ENCODE measurements at places on chromosomes 4 and X. TPM values are rescaled to one million over a fixed set of nuclear protein-coding genes. Genes with fewer than 3 reads are reported as not detected.

- H3K4me3 ChIP-seq, result no peak overlapping the region
- no peaks in the 10 kb centered on the region for H3K4me1 ChIP-seq
- no peak overlapping the region for H3K27ac ChIP-seq
- DNase-seq, result no peak
- H3K36me3 ChIP-seq, result no peaks in the 10 kb centered on the region
Observed at GRCh38 chrX:8520791-8521190, 56.2 kb downstream of the VCX3B start.

DNA sequence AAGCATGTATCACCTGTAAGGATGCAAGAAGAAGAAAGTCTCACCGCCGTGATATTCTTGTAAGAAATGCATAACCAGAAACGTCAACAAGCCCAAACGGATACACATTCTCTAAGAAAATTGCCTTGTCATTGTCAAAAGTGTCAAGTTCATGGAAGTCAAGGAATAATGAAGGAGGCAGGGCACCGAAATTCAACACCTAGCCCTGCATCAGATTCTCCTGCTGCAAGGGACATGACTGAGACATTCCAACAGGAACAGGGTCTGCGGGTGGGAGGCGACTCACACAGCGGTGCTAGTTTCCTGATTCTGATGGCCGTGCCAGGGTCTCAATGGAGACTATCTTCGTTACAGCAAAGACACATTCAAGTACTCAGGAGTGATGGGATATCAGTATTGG, 26.7 kb downstream of the IRF2 start:
- H3K4me1 ChIP-seq, result peaks cover 20% of the 10 kb centered on the region
- peak overlapping the region; percentile 81 for H3K27ac ChIP-seq
- no peak overlapping the region for H3K4me3 ChIP-seq
- H3K27me3 ChIP-seq, result no peaks in the 10 kb centered on the region
- no peak for DNase-seq
- no peaks in the 10 kb centered on the region for H3K36me3 ChIP-seq

DNA sequence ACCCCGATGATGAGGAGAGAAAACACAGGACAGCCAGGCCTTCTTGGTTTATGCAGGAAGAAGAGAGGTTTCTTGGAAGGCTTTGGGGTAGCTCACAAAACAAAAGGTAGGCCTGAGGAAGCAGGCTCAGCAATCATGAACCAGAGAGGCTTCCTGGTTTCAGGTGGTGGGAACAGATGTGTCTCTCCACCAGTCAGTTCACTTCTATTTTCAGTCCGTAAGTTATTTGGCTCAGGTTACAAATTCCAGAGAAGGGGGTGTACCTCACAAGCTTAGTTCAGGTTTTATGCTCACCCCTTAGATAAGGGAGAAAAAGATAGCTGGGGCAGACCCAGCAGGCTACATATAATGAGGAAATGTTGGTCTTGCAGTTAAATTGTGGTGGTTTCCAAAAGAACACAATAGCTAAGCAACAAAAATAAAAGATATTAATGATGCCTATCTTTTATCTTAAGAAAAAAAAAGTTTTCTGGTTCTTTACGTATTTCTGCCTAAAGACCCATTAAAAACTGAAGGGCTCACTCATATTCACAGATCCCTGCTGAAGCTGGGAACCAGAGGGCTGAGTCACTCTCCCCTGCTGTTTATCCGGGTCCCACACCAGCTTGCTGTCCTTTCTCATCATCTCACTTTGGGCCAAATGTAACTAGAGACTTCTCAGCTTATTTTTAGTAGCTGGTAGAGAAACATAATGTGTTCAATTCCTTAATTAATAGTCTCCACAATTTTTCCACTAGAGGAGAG, 177.0 kb downstream of the CAMK2D start:
- 0 out of 2 replicates have a peak, but pooled peaks cover 3% of the 10 kb centered on the region for H3K4me1 ChIP-seq
- H3K36me3 ChIP-seq, result no peaks in the 10 kb centered on the region
- H3K4me3 ChIP-seq, result no peak overlapping the region
- no peak for DNase-seq
- H3K27me3 ChIP-seq, result no peaks in the 10 kb centered on the region
- no peak overlapping the region for H3K27ac ChIP-seq

- no peak overlapping the region for H3K27ac ChIP-seq
- no peaks in the 10 kb centered on the region for H3K27me3 ChIP-seq
- DNase-seq, result no peak
- H3K4me3 ChIP-seq, result no peak overlapping the region
- H3K4me1 ChIP-seq, result no peaks in the 10 kb centered on the region
Observed at GRCh38 chr4:6011686-6012085, 6.5 kb downstream of the C4orf50 start.

DNA sequence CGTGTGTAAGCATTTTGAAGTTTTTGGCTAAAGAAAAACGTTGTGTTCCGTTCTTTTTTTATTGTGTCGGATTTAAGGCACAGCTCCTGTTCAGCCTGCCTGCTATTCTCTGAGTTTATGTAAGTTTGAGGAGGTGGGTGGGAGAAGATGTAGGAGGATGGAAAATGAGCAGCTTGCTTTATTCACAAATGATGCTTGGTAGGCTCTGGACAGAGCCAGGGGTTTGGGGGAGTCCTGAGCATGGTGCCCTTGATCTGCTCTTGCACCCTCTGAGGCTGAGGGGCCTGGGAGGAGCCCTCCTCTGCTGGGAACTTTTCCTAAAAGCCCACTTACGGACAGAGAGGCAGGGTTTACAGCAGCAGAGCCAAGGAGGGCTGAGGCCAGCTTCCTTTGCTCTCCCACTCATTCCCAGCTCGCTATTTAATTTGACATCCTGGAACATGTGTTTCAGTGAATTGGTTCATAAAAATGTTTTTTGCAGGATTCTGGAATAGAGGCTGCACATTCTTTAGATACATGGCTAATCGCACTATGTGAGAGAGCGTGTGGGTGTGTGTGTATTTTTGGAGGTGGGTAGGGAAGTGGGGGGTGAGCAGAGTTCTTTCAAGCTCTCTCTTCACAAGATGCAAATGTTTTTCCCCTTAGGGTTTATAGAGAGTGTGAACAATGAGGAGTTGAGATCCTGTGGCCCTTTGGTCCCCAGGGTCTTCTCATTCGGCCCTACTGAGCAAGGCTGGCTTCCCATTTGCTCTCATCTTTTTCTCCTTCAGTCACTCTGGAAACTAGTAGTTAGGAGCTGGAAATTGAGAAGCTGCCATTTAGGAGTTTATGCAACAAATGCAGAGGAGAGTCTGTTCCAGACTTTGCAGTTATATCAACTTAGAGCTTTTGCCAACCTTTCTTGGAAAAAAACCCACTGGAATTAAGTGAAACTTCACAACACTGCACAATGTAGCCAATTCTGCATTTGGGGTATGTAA, 32.1 kb downstream of the TMEM131L start:
- no peaks in the 10 kb centered on the region for H3K4me1 ChIP-seq
- no peak overlapping the region for H3K4me3 ChIP-seq
- DNase-seq, result no peak
- H3K36me3 ChIP-seq, result no peaks in the 10 kb centered on the region
- H3K27me3 ChIP-seq, result no peaks in the 10 kb centered on the region

DNA sequence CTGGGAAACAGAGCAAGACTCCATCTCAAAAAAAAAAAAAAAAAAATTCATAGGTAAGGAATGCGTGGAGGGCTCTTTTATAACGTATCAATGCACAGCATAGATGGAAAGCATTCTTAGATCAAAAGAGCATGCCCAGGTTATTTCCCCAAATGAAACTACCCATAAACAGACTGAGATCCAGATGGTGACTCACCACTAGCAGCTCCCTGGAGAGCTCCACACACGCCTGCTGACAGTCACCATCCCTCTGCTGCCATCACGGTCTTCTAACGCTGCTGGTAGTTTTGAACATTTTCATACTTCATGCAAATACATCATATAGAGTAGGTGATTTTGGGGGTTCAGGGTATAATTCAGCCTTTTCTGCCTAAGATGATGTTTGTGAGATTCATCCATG, 136.9 kb downstream of the ASMT start:
- H3K27ac ChIP-seq, result no peak overlapping the region
- H3K4me1 ChIP-seq, result no peaks in the 10 kb centered on the region
- H3K27me3 ChIP-seq, result no peaks in the 10 kb centered on the region
- H3K4me3 ChIP-seq, result no peak overlapping the region
- no peak for DNase-seq

DNA sequence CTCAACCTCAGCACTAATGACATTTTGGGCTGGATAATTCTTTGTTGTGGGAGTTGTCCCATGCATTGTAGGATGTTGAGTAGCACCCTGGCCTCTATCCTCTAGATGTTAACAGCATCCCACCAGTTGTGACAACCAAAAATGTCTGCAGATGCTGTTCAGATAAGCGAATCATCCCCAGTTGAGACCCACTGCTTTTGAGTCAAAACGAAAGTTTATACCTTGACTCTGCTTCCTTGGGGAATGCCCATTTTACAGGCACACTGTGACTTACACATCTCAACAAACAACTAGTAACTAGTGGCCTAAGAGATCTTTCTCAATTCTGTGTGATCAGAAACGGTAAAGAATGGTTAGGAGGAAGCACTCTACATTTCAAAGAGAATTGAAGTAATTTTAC, 37.0 kb downstream of the SEPSECS start:
- no peak overlapping the region for H3K4me3 ChIP-seq
- no peak overlapping the region for H3K27ac ChIP-seq
- no peaks in the 10 kb centered on the region for H3K27me3 ChIP-seq
- H3K4me1 ChIP-seq, result no peaks in the 10 kb centered on the region

DNA sequence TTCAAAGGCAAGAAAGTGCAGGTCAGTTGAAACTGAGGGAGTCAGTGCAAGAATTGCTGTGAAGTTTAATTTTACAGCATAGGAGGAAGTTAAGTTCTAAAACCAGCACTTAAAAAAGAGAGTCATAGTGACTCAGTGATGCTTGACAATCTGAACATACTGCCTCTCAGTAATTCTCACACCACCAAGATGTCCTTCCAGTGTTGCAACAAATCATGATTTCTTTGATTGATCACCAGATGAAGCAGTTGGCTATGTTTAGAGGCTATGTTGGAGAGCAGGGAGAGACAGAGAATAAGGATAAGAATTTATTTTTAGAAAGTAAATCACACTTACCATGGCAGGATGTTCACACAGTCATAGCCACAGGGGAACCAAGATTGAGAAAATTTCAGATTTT, 13.2 kb downstream of the TRIM2 start:
- no peaks in the 10 kb centered on the region for H3K27me3 ChIP-seq
- no peak overlapping the region for H3K27ac ChIP-seq
- no peaks in the 10 kb centered on the region for H3K36me3 ChIP-seq
- no peak overlapping the region for H3K4me3 ChIP-seq
- no peak for DNase-seq

- no peak for DNase-seq
- H3K4me1 ChIP-seq, result no peaks in the 10 kb centered on the region
- H3K36me3 ChIP-seq, result no peaks in the 10 kb centered on the region
- H3K27ac ChIP-seq, result no peak overlapping the region
- H3K4me3 ChIP-seq, result no peak overlapping the region
Observed at GRCh38 chrX:9285342-9285771, 179.5 kb upstream of the TBL1X start.

- no peaks in the 10 kb centered on the region for H3K36me3 ChIP-seq
- H3K4me1 ChIP-seq, result no peaks in the 10 kb centered on the region
- DNase-seq, result no peak
- no peak overlapping the region for H3K4me3 ChIP-seq
- H3K27ac ChIP-seq, result no peak overlapping the region
Observed at GRCh38 chr4:7364979-7365378, 69.8 kb downstream of the PSAPL1 start.

The SOX3 gene
- not detected for total RNA-seq

The ADH1C gene
- total RNA-seq, result not detected

The GDPD2 gene
- total RNA-seq, result 0.33 TPM

The MTNR1A gene
- total RNA-seq, result 0.23 TPM

The MXRA5 gene
- total RNA-seq, result 14.2 TPM

The ETDB gene
- total RNA-seq, result not detected

The CHIC2 gene
- total RNA-seq, result 10.3 TPM
